ENCODE measurements at places on chromosomes 13 and 19.

DNA sequence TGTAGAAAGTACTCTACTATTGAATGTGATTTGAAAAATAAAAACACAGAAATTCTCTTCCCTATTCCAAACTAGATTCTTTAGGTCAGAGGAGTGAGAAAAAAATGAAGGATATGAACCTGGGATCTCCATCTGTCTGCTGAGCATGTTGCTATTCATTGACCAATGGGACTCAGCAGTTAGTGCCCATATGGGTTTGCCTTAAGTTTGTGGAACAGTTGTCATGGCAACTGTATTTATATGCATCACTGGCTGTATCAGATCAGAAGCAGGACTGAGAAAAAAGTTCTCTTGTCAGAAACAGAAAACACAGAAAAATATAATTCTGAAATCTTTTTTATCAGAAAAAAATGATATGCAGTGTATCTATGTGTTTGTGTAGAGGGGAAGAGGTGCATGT lies 73.3 kb upstream of the ATXN8OS start:
- DNase-seq: no peak

- no peak for DNase-seq
Measured at GRCh38 chr13:40074338-40074737, 418.9 kb downstream of the COG6 start.

- no peak for DNase-seq
Measured at GRCh38 chr19:28443361-28443760, 769.6 kb downstream of the UQCRFS1 start.

DNA sequence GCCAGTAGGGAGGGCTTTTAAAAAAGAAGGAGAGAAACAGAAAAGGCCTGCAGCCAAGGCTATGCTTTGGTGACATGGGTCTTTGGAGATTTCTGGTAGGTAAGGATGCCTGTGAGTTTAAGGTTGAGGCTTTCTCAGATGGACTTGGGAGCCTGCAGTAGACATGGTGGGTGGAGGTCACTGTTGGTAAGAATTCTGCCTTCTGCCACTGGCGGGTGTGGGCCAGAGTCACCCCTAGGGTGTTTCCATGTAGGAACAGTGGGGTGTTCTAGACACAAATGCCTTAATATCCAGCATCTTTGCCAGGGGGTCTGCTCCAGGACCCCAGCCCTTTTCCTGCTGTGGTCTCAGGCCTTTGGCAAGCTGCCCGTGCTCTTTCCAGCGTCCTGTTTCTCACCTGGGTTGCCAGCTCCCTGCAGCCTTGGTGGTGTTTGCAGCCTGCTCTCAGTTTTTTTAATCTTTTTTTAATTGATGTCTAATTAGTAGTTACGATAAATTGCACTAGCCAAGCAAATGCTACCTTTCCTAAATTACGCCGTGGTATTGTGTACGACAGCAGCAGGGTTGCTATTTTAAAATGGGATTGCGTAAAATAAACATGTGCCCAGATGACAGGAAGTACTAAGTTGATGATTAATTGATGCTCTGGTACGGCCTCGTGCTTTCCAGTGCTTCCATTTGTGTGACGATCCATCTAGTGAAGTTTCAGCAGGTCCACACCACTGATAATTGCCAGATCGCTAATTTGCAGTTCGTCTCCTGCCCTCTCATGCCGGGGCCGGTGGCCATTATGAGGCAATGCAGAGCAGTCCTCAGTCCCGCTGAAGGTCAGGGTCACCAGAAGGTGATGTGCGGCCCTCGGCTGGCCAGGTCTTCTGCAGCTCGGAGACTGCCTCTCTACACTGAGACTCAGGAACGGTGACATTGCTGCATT lies 35.3 kb upstream of the NPAS1 start:
- no peak for DNase-seq

- no peak for DNase-seq
Measured at GRCh38 chr13:34762312-34762711, 179.8 kb upstream of the NBEA start.

- DNase-seq: no peak
Measured at GRCh38 chr19:12453495-12453894, 12.7 kb upstream of the ZNF443 start.

DNA sequence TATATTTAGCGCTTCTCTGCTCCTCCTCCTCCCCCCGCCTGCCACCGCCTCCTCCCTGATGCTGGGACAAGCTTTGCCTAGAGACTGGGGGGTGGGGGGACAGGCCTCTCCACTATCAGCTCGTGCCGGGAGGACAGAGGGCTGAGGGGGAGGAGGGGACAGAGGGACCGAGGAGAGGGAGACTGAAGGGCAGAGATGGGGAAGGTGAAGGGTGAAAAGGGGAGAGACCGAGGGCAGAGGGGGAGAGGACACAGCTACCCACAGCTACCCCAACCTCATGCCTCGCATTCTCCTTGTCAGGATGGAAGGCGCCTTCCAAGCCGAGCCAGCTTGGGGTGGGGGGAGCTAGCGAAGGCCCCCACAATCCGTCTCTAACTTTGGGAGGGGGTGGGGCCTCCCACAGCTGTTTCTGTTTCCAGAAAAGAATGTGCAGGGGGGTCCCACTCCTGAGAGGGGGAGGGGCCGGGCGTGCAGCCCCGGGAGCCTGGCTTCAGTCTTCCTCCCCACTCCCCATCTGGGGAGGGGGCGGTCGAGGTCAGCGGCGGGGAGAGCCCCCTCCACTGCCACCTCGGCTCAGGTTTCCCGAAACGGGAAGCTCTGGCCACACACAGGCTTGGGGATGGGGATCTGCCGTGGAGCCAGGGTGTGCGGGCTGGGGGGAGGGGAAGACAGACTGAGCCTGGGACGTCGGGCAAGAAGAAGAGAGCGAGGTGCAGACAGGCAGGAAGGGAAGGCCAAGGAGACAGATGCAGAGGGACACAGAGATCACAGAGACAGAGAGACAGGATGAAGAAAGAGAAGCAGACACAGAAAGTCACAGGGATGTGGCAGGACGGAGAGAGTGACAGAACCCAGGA lies 1.6 kb downstream of the DACT3 start:
- DNase-seq: no peak

DNA sequence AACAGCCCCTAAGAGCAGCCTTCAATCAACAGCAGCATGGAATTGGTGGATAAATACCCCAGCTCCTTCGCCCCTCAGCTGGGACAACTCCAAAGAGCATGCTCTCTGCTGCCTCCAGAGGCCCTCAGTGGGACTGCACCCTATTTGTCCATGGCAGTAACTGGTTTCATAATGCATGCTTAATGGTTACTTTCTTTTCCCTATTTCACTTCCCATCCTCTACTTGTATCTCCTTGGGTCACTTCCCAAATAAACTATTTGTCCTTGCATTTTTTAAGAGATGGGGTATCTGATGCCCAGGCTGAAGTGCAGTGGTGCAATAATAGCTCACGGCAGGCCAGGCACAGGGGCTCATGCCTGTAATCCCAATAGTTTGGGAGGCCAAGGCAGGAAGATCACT lies 13.5 kb upstream of the TPM4 start:
- no peak for DNase-seq

GRCh38 chr13:24199016-24199415 lies 38.5 kb downstream of the SPATA13 start:
- no peak for DNase-seq

DNA sequence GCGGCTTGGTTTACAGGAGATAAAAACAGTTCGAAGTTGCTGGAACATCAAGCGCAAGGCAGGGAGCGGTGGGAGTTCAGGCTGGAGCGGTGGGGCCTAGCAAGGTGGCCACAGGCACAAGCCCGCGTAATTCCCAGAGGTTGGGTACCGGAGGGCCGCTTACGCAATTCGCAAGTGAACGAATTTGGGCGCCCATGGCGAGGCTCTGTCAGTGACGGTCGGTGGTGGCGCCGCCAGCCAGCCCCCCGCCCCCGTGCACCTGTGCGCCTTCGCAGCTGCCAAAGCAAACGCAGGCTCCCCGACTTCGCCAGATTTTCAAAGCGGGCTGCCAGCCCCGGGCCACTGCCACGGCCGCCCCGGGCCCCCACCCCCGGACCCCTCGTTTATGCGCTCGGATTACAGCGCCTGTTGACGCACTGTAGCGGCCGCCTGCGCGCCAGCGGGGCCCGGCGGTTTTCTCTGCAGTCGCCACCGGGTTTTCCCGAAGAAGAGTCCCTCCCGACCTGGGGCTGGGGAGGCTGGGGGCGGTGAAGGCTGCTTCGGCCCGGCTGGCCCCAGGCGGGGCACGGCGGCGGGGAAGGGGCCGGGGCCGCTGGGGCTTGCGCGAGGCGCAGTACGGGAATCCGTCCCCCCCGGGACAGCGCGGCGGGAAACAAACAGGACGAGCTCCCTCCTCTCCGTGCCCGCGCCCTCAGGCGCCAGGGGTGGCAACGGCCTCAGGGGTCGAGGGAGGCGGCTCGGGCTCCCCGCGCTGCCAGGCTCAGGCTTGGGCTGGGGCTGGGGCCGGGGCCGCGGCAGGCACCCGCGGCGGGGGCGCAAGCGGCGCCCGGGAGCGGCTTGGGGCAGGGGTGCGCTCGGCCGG lies 709 bp downstream of the N4BP2L1 start:
- DNase-seq: peak; percentile 38

DNA sequence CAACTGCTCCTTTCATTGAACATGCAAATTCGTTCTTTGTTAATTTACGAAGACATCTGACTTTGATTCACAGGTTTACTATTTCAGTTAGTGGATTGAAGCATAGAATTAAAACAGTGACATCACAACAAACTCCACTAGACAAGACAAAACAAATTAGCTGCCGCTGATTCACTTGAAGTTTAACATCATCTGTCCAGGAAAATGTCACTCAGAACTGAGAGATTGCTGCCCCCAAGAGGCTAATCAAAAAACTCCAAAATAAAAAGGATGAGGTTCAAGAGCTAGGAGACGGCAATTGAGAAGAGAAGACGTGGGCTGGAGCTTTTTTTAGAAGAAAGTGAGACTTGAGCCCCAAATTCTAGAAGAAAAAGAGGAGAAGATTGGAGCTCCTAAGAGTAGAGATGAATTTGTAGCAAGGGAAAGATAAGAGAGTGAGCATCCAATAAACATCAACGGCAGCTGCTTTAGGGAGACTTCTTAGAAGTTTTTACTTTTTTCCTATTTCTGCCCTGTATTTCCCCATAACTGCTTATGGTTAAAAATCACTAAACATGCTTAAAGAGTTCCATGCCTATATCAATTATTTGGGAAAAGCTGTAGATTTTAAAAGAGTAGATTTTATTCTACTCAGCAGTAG lies 40.8 kb upstream of the TPP2 start:
- DNase-seq: no peak

GRCh38 chr19:5534787-5535586 lies 32.8 kb downstream of the TINCR start:
- no peak for DNase-seq

GRCh38 chr13:46492946-46493345 lies 60.0 kb upstream of the LRCH1 start:
- no peak for DNase-seq

DNA sequence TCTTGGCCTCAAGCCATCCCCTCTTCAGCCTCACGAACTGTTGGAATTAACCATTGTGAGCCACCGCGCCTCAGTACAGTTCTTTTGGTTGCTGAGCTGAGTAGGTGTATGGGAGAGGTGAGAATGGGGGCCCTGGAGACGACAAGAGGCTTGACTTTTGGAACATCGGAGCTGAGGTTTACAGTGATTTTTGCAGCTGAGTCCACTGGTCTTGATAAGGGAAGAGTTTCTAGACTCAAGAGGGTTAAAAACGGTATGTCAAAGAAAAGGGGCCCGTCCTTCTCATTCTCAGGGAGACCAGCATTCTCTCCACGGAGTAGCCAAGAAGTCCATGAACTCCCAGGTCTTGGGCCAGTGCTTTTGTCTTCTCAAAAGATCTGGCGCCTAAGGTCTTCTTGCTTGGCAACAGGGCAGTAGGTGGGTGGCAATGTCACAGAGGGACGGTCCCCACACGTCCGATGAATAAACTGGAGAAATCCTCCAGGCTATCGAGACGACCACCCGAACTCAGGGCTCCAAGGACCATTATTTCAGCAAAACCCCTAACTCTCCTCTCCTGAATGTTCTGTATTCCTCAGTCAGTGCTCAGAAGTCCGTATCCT lies 6.4 kb upstream of the QTRT1 start:
- DNase-seq: no peak

DNA sequence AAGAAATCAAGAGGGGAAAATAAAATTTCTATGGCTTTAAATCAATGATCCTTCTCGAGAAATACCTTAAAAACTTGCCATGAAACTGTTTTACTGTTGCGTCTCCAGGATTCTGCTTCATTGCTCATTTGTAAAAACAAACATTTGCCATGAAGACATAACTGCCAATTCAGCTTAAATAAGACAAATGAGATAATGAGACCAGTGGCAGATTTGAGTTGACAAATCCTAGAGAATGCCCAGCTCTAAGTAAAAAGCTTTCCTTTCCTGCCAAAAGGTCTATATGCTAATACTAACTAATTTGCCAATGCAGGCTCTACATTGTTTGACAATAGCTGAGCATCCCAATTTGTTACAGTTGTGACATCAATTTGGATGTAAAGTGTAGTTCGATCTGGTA lies 400.5 kb upstream of the PCDH9 start:
- DNase-seq: no peak

DNA sequence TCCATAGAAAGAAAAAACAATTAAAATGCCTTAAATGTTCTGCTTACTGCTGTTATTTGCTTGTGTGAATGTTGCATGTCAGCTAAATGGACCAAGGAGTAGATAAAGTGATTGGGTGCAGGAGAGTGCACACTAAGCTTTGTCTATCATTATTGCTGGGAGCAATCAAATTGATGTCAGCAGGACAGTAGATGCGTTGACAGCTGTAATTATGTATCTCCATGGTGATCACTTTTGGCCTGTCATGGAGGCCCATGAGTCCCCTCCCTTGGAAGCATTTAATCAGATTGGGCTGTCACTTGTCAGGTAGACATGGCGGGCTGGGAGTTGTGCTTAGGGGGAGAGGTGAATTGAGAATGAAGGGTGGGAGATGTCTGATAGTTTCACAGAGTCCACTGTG lies 215.3 kb downstream of the PCCA start:
- DNase-seq: no peak

DNA sequence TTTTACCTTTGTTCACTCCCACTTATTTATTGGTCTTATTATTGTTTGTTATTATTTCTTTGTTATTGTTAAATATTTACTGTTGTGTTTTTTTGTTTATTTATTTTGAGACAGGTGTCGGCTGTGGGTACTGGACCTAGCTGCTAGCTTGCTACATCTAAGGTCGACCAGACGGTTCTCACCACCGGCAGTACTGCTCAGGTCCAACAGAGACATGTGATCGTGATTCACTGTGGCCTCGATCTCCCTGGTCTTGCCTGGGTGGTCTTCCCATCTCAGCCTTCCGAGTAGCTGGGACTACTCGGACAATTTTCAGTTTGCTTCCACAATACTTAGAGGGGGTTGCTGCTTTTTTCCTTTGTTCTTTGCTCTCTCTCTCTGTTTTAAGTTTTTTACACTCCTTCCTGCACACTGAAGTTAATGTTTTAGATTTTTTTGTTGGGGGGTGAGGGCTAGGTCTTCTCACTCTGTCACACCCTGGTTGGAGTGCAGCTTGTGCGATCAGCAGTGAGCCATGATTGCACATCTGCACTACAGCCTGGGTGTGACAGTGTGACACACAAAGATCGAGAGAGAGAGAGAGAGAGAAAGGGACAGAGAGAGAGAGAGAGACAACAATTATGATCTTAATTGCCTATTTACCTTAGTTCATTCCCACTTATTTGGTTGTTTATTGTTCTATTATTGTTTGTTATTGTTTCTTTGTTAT lies 1432.4 kb downstream of the UQCRFS1 start:
- DNase-seq: no peak

- DNase-seq: no peak
Measured at GRCh38 chr19:3272952-3273351, 48.5 kb downstream of the CELF5 start.

Measured in stimulated activated CD4-positive, alpha-beta T cell treated with anti-CD3 and anti-CD28 coated beads, TNF-alpha, amount 100 ng/mL, for 4 hours (primary cell).